Right cardiac atrium (tissue), 5 donors: ENCODE measurements at places on chromosomes 6 and 20. TPM values are rescaled to one million over a fixed set of nuclear protein-coding genes. Genes with fewer than 3 reads are reported as not detected.

The CAGE1 gene
- total RNA-seq: 0.17 TPM

The MACROD2 gene
- 4.4 TPM for total RNA-seq

The MUCL3 gene
- not detected for total RNA-seq

The LIN28B gene
- total RNA-seq: not detected

DNA sequence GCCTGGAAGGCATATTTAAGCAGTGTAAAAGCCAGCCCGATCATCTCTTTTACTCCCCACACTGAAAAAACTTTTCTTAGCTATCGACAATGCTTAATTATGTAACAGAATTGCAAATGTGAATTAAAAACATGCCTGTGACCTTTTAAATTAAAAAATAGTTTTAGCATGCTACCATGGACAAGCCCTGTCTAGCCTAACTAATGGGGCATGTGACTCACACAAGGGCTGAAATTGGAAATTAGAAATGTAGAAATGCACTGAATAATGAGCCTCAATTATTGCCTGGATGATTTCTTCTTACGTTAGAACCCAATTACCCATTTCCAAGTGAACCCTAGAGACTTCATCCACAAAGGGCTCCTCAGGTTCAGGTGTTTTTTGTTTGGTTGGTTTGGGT is 82.7 kb downstream of the SIM1 start:
- DNase-seq: no peak

DNA sequence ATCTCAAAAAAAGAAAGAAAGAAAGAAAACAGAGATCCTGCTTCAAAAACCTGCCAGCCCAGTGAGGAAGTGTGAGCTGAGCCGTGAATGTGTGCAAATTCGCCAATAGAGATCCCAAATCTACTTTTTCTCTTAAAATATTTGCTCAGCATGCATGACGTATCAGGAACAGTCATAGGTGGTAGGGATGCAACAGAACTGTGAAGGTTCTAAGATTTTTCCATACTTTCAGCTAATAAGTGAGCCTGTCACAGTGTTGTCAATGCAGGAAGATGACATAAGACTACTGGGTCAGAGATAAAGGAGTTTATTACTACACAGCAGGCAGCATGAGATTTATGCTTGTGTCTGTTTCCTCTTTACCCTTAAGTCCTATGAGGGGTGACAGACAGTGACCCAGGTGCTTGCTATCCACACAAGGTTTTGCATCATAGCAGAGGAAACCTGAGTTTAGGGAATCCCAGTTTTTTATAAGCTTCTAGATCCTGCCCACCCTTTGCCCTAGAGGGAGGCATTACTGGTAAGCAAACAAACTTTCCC is 273.4 kb downstream of the BMP7 start:
- DNase-seq: no peak

- DNase-seq: peak; percentile 39
Measured at GRCh38 chr20:38633577-38634093, 32.0 kb downstream of the ARHGAP40 start.
